ENCODE measurements at places on chromosomes 1 and 21.
A peak's percentile ranks its signal among the peaks of the same experiment; 100 is the strongest.

- no peak for DNase-seq
Observed at GRCh38 chr1:107272321-107272720, 131.5 kb downstream of the NTNG1 start.

DNA sequence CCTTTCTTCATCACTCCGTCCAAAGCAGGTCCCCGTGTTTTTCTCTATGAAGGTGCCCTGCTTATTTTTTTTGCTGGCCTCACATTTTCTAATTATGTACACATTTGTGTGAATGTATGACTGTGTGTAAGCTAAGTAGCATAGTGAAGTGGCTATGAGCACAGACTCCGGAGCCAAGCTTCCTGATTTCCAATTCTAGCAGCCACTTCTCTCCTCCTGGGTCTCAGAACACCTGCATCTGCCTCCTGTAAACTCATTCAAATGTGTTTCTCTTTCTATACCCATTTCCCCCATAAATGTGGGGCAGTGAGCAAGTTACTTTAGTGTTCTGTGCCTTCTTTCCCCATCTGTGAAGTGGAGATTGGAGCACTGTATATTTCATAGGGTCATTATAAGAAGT, 2.1 kb downstream of the SLAMF6 start:
- peak; percentile 51 for DNase-seq

GRCh38 chr1:145912128-145912641, 2.3 kb upstream of the ITGA10 start:
- DNase-seq = no peak

DNA sequence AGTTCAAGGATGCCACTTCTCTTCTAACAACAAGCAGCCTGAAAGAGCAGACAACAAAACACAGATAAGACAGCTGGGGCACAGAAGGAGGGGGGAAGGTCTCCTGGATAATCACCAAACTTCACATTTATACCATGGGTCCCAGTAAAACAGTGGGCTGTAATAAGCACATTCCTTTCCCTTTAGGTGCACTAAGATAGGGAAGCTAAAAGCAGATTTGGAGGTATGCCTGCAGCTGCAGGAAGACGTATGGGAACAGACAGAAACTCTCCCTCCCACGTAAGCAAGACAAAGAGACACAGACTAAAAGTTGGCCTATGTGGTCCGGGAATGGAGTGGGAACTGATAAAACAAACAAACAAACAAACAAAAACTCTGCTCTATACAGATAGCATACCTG, 612.1 kb downstream of the MRPL39 start:
- no peak for DNase-seq

DNA sequence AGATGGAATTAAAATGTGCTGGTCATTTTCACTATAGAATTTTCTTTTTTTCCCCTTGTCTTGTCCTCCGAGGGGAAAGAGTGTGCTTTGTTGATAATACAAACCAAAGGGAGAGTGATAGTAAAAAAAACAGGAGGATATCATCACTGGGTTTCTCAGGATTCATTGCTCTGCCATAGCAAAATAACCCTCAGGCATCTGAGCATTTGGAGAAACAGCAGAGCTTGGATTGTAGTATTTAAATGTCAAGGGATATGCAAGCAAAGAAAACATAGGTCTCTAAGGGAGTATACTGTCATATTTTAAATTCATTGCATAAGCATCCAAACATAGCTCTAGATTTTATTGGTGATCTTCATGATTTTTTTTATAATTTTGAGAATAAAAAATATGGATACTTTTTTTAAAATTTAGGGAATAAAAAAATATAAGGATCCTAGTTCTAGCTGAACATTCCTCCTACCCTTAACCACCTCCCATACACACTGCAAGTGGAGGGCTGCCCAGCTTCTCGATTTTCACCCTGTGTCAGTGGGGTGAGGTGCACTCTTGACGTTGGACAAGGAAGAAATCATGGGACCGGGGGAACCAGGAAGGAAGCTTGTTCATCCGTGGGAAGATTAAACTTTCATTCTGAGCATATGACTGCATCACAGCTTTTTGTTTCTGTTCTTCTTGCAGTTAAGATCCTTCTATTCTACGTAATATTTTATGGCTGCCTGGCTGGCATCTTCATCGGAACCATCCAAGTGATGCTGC, 4.4 kb downstream of the ATP1B1 start:
- no peak for DNase-seq

All from germinal center (tissue), 1 donor.